Stimulated activated CD8-positive, alpha-beta memory T cell treated with anti-CD3 and anti-CD28 coated beads, Interleukin-4, amount 100 ng/mL, for 1 hour (primary cell): ENCODE measurements at places on chromosomes 5 and 9.

DNA sequence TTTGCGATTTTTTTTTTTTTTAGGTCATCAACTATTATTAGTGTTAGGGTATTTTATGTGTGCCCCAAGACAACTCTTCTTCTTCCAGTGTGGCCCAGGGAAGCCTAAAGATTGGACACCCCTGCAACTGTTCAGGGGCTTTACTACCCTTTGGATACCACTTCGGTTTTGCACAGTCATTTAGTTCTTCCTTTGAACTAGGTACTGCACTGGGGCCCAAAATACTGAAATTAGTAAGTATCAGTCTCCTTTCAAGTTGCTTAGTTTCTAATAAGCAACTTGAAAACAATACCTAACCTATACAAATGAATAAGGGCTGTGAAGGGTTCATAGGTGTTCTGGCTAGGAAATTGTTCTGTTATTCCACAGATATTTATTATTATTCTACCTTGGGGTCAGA, 45.3 kb downstream of the CWC27 start:
- no peak for DNase-seq

DNA sequence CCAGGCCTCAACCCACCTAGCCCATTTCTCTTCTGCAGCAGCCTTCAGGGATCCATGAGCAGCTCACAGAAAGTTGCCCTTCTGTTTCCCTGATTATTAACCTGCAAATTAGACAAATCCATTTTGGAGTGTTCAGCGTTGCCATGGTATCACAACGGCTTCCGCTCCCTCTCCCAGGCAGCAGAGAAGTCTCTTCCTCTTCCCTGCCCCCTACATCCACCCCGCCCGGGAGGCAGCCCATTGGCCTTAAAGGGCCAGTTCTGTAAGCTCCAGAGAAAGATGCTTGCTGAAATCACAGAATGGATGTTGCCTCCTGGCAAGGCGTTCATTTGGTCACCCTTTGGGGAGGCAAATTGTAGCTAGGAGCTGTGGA, 47.7 kb upstream of the BOD1 start:
- no peak for DNase-seq

DNA sequence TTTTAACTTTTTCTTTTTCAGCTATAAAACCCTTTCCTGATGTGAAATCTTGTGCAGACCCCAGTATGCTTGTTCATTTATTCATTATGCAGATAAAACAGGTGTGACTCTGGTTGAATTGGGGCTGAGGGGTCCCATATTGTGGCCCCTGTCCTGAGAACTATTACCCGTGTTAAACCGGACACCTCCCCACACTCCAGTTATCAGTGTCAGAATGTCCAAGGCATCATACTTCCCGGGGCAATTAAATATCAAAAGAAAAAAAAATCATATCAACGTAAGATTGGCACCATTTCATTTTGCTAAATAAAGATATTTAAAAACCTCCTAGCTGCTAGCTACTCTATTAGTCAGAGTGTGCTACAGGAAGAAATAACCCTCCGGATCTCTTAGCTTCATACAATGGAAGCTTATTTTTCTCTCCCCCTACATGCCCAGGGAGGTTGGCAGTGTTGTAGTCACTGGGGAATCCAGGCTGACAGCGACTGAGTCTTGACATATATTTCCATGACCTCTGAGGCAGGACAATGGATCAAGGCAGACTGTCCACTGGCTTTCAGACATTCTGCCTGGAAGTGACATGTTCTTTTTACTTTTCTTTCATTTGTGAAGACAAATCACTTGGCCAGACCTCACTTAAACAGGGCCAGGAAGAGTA, 170.0 kb downstream of the SEC61B start:
- no peak for DNase-seq

DNA sequence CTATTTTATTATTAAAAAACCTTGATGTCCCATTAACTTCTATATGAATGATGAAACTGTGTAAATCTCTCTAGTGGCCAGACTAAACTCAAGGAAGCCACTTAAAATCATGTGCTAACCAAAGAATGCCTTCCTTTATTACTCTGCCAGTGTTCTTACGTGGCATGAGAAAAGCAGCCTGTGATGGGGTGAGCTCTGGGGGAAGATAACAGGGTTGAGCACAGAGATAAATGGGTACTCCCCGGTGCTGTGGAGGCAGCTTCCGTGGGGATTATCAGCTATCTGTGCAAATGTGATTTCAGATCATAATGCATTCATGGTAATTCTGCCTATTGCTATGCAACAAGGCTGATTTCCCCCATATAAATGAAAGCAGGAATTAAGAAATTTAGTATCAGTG, 181.3 kb downstream of the CAVIN4 start:
- DNase-seq = no peak

GRCh38 chr9:70874451-70874850, 247.0 kb downstream of the TRPM3 start:
- no peak for DNase-seq

- no peak for DNase-seq
Measured at GRCh38 chr5:42984307-42984706, 55.8 kb downstream of the ANXA2R start.

DNA sequence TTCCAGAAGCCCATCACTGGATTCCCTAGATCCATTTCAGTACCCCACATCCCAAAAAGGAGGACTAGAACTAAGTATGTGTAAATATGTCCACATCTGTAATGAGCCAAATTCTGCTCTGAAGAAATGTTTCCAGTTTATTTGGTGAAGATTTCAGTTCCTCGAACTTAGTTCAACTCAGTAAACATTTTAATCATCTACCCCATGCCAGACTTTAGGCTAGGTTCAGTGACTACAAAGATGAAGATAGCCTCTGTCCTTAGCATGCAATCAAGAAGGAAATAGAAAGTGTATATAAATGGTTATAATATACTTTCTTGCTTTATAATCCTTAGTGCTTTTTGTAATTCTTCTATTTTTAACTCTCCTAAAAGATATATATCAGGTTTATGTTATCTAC, 21.5 kb downstream of the RUSC2 start:
- DNase-seq = no peak

DNA sequence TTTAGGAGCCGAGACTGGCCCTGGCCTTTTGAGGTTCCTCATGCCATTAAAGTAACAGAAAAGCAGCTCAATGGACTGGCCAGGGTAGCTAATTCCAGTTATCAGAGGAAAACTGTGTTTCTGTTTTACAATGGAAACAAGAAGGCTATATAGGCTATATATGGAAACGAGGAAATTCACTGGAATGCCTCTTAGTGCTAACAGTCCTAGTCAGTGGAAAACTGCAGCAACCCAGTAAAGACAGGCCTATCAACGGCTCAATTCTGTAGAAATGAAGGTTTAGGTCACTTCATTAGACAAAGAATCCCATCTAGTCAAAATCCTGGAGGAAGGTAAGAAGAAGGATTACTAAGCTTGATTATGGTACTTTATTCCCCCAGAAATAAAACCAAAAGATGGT, 3.2 kb upstream of the TICAM2 start:
- DNase-seq = no peak

DNA sequence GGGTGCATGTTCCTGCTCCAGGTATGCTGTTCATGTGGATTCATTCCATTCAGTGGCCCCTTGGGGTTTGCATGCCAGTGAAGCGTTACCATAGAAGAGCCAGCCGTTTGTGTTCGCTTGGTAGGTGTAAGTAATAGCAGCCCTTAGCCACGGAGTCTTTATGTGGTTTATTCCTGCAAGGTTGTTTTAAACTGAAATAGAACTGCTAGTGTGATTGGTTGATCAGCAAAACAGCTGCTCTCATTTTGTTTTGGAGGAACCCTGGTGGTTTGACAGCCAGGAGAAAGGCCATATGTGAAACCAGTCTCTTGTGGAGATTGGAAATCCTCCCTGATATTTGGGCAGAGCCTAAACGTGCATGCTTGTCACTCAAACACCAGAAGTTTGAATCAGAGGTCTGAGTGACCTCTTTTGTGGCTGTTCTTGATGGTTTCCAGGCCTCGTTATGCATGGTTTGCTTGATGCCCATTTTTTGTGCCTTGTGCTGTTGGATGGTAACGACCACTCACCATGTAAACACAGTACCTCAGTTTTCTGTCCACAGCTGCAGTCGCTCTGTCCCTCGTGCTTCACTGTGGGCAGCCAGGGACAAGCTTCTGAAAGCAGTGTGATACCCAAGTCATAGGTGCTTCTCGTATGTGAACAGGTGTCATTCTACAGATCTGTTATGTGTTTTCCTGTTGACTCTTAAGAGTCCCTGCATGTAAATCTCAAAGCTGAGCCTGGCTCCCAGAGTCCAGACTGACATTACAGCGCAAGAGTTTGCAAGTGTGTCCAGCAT, 58.3 kb upstream of the NXNL2 start:
- no peak for DNase-seq

- no peak for DNase-seq
Measured at GRCh38 chr5:163595932-163596607, 90.7 kb downstream of the MAT2B start.

DNA sequence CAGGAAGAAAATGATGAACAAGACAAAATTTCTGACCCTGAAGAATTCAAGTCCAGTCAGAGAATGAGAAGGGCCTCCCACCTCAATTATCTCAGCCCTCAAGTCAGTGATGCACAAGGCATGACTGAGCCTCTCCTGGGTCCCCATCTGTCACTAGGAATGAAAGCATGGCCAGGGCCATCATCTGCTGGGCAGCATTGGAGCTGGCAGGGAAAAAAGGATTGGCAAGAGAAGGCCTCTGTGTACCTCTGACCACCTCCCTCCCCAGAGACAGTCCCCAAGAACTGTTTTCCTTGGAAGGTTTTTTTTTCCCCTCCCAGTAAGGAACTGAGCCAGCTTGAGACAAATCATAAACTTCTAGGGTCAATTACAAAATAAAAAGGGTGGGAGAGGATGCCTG, 76.7 kb downstream of the KLHL3 start:
- no peak for DNase-seq
